ENCODE measurements at places on chromosomes 4 and X.

- DNase-seq: no peak
Measured at GRCh38 chr4:6031846-6032245, 13.6 kb upstream of the C4orf50 start.

DNA sequence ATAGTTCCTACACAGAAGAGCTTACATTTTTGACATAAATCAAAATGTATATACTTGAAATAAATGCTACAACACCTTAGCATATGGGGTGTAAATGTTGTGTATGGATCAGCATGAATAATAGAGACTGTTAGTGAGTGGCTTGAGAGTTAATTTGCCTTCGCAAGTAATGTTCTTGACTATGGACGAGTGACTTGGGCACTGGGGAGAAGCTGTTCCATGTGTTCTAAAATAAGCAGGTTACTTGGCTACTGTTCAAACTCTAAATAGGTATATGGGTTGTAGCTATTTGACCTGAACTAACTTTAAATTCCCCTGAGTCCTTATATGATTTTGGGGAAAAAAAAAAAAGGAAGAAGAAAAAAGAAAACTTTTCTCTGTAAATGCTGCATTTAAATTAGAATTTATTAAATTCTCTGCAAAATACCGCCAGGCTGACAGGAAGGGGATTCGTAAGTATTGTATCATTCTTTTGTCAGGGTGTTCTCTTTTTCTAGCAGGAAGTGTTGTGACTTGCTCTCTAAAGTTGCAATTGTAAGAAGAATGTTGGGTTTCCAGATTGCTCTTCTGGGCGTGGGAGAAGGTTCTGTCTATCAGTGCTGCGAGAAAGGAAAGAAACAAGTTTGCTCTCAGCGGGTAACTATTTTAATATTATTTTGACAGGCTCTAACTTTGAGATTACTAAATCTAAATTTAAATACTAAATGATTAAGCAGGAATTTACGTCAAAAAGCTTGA lies 32.2 kb downstream of the PLS3 start:
- DNase-seq: no peak

GRCh38 chr4:74934016-74934831 lies 1.3 kb downstream of the PARM1 start:
- no peak for DNase-seq

GRCh38 chr4:158802914-158803313 lies 34.1 kb downstream of the FNIP2 start:
- DNase-seq: no peak

GRCh38 chr4:121777625-121778024 lies 12.7 kb upstream of the SMIM43 start:
- DNase-seq: no peak

DNA sequence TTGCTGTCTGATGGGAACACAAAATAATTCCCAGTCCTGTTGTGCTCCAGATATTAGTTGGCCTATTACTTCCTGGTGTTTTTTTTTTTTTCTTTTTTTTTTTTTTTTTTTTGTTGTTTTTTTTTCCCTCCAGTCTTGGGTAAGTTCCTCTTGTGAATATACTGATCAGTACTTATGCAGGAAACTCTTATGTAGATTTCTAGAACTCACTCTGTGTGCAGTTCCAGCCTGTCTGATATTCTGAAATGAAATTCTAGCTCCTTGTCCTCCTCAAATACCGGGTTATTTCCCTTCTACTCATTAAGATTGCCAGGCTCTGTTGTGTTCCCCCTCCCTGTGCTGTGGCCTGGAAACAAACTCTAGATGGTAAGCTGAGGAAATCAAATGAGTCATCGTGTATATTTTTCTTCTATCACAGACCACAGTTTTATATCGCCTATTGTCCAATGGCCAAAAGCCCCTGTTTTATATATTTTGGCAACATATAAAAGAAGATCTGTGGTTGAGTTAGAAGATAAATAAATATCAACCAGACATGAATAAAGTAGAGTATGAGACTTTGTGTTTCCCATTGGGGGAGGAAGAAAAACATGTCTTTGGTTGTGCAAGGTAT lies 124.3 kb upstream of the UGT8 start:
- DNase-seq: no peak

GRCh38 chr4:52250154-52250553 lies 199.1 kb downstream of the SPATA18 start:
- DNase-seq: no peak

DNA sequence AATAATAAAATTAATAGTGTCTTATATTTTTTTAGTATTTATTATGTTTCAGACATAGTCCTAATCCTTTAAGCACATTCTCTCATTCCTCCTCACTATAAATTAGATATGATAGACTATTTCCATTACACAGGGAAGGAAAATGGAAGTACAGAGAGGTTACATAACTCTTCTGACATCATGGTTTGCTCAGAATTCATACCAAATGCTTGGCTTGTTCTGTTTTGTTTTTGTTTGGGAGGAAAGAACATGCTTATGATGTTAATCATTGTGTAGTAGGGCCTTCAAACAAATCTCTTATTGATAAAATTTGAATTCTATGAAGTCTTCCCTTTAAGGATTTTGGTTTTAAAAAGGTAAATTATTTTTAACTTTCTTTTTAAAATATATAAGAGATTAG lies 59.5 kb downstream of the RXFP1 start:
- no peak for DNase-seq

DNA sequence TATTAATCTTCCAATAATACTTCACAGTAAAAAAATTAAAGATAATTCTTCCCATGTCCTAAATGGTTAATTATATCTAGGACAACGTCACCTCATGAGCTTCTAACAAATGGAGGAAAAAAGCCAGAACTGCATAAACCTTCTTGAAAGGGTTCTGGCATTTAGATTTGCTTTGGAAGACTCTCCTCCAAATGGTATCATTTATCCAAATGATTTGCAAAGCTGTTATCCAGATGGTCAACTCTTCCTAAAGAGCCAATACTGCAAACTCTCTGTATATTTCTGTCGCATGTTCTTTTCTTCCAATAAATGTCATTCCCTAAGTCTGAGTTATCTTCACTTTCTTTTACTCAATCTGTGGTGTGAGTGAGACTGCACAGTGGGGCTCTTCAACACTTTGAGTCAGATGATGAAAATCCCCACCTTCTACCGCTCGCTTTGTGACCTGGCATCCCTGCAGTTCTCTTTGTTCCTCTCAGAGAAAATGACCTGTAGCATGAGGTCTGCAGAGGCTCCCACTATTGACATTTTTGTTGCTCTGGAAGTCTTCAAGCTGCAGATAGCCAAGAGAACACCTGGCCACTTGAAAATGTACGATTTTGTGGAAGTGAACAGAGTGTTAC lies 52.9 kb downstream of the TMEM150C start:
- no peak for DNase-seq

GRCh38 chr4:74394476-74395136 lies 29.7 kb downstream of the EREG start:
- DNase-seq: no peak

GRCh38 chr4:187232196-187232595 lies 508.5 kb upstream of the FAT1 start:
- DNase-seq: no peak

DNA sequence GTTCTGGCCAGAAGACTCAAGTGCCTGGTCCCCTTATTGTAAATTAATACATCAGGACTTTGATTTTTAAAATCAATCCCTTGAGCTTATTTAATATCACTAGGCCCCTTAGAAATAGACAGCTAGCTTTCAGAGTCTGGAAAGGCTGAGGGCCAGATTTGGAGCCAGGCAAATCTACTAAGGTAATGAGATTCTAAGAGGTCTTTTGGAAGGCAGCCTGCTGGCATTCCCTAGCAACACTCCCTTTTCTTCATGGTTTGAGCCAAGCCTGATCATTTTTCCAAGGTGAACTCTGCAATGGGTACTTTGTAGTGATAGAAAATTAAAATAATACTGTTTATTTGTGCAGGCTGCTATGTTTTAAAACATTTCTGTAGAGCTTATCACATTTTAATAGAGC lies 378.5 kb downstream of the FAT4 start:
- DNase-seq: no peak

DNA sequence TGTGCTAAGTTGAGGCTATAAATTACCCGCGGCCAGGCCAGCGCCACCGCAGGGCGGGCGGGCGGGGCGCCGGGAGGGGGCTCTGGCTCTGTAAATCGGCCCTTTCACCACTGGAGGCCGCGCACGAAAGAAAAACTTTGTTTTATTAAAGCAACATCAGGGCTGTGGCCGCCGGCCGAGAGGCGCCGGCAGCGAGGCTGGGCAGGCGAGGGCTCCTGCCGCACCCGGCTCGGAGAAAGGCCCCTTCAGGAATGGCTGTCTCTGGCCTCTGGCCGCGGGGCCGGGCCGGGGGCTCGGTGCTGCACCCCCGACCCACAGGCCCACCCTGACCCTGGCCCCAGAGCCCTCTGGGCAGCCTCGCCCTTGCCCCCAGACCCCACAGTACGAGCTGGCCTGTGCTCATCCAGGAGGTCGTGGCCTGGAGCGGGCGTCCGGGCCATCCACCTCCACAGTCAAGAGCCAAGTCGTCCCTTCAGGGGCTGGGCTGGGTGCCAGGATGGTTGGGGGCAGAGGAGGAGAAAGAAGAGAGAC lies 29.5 kb upstream of the FGFR3 start:
- no peak for DNase-seq

DNA sequence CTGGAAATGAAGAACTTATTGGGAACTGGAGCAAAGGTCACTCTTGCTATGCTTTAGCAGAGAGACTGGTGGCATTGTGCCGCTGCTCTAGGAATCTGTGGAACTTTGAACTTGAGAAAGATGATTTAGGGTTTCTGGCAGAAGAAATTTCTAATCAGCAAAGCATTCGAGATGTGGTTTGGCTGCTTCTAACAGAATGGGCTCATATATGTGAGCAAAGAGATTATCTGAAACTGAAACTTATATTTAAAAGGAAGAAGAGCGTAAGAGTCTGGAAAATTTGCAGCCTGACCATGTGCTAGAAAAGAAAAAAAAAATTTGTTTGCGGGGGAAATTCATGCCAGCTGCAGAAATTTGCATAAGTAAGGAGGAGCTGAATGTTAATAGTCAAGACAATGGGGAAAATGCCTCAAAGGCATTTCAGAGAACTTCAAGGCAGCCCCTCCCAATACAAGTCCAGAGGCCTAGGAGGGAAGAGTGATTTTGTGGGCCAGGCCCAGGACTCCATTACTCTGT lies 35.9 kb upstream of the PAPSS1 start:
- DNase-seq: no peak

GRCh38 chr4:185624259-185624589 lies 88.9 kb upstream of the PDLIM3 start:
- no peak for DNase-seq

- DNase-seq: no peak
Measured at GRCh38 chrX:132692526-132692925, 203.7 kb upstream of the MBNL3 start.

- DNase-seq: no peak
Measured at GRCh38 chr4:42070463-42070862, 80.1 kb downstream of the SLC30A9 start.

DNA sequence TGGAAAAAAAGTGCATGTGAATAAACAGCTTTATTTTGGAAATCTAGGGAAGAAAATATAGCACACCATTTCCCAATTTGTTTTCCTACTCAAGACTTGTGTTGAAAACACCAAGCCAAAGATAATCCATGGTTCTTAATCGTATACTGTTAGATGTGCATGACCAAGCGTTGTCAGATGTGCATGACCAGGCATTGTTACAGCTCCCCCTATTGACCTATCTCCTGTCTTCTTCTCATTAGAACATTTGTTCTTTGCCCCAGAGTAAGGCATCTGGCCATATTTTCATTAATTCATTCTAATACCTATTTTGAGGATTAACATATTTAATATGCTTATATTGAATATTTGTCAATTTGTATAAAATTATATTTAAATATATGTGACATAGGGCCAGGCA lies 14.4 kb upstream of the VCX start:
- no peak for DNase-seq

DNA sequence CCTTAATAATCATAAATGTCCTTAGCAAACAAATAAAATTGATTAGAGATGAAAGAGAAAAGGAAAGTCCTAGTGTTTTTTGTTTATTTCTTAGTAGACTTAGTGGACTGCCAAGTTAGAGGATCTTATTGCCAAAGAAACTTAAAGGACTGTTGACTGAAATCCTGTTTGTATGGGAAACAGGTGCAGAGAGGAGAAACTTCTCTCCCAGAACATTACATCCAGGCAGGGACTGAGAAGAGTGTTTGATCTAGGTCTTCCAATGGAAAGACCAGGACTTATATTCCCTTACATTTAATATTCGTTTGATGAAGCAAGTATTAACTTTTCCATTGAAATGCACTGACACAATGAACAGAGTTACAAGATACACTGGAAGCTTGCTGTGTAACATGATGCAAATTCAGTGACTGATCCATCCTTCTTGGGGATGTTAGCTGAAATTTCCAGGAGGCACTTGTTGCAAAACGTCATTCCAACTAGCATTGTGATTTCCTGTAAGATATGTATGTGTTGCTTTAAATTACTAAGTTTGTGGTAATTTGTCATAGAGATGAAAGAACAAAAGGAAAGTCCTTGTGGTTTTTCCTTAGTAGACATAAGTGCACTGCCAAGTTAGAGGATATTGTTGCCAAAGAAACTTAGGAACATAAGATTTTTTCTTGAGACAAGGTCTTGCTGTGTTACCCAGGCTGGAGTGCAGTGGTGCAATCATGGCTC lies 505.6 kb downstream of the STIM2 start:
- no peak for DNase-seq

DNA sequence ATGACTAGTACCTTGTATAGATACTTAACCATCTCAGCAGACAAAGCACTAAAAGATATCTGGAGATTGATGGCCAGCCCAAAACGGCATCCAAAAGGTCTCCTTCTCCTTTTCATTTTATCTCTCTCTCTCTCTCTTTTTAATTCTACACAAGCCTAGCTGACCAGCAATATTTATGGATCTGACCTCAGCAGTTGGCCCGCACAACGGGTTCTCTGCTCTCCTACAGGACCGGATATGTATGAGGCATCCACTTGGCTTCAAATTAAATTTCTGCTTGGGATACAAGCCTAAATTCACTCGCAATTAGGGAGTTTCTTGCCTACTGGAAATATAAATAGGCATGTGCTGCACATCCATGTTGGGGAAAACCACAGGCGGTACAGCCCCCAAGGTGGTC lies 22.5 kb upstream of the CT55 start:
- no peak for DNase-seq

DNA sequence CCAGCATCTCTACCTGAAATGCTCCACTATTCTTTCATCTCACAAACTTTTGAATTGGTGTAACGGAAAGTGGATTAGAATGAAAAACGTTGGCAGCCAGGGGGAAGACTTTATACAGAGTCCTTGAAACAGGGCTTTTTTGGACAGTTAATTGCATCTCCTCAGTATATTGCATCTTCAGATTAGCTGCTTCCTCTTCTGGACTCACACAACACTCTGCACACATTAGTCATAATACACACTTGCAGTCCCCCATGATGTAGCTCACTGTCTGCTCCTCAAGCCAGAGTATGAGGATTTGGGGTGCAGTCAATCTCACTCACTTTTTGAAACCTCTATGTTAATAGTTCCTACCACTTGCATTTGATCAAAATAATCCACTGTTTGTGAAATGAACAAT lies 101.0 kb downstream of the ADGRA3 start:
- DNase-seq: no peak

DNA sequence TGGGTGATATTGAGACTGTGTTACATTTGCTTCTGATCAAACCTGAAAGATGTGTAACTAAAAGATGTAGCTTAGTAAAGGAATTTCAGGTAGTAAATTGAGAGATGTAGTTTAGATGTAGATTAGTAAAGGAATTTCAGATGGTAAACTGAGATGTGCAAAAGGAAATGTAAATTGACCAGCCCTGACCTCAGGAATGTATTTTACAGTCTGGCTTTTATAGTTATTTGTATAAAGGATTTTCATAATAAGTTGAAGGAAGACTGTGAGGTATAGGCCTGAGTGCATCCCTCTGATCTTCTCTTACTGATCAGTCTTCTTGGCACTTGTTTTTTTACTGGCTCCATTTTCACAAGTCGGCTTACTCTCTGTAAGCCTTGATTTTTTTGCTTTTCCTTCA lies 3.2 kb downstream of the KLHL2 start:
- no peak for DNase-seq

Measured in activated CD8-positive, alpha-beta memory T cell treated with anti-CD3 and anti-CD28 coated beads for 24 hours (primary cell).